ENCODE measurements at places on chromosomes 6 and 20.

DNA sequence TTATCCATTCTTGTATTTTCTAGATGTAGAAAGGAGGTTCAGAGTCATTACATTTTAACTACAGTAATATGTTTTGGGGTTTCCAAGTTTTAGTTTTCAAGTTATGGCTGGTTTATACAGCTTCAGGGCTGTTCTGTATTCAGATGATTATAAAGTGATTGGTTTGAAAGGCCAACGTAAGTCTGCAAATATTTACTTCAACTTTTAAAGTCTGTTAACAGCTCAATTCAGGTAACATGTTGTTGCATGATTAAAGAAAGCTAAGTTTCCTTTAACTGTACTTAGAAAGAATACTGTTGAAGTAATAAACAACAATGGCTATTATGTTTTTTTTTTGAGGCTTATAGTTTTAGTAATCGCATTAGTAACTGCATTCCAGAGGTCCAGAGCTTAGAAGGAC is 22.8 kb upstream of the GCLC start:
- no peak for DNase-seq

DNA sequence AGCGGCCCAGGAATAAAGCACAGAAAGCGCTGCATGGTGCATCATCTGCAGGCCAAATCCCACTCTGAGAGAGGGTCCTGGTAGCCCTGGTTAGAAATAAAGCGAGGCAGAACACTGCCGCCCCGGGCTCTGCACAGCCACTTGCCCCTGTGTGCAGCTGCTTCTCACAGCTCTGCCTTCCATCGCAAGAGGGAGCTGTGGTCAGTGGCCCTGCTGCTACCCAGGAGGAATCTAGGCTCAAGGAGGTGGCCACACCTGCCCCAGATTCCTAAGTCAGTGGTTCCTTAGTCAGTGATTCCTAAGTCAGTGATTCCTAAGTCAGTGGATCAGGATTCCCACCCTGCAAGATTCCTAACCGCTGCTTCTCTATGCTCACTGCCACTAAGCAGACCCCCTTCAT is 8.8 kb downstream of the CDH4 start:
- no peak for DNase-seq

DNA sequence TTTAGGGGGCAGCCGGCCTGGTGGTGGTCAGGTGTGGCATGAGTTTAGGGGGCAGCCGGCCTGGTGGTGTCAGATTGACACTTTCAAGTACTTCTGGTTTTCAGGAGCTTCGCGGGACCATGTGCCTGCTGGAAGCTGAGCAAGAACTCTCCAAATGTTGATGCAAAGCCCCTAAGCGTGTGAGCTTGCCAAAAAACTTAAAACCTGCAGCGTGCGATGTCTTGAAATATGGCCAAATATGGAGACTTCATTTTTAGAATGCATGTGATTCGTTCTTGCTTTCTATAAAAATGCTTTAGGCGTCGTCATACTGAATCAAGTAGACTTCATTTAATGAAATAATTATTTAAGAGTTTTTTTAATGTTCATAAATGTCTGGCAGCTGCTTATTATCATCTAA is 149.4 kb downstream of the SMOC2 start:
- no peak for DNase-seq

- no peak for DNase-seq
Measured at GRCh38 chr6:61755739-61756138, 530.3 kb downstream of the KHDRBS2 start.

GRCh38 chr20:46044896-46045295 is 15.9 kb downstream of the SLC12A5 start:
- DNase-seq, result no peak

- no peak for DNase-seq
Measured at GRCh38 chr6:168597471-168597875, 156.5 kb downstream of the SMOC2 start.

GRCh38 chr20:38997622-38998021 is 35.5 kb downstream of the DHX35 start:
- DNase-seq, result no peak

- no peak for DNase-seq
Measured at GRCh38 chr20:25294459-25295385, 46.8 kb downstream of the PYGB start.

DNA sequence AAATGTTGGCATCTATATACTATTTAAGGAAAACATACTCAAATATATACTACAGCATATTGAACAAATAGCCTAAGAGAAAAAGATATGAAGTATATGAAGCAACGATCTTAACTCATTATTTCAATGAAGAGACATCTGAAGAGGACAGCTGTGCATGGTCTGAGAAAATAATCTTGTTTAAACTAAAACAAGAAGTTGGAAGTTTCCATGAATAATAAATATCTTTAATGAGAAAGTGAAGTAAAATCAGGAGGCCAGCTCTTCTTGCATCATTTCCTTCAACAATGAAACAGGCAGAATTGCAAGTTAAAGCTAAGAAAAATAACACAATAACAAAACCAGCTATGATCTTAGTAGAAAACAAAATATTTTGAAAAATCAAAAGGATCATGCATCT is 1265.4 kb upstream of the MAP3K7 start:
- DNase-seq, result no peak

DNA sequence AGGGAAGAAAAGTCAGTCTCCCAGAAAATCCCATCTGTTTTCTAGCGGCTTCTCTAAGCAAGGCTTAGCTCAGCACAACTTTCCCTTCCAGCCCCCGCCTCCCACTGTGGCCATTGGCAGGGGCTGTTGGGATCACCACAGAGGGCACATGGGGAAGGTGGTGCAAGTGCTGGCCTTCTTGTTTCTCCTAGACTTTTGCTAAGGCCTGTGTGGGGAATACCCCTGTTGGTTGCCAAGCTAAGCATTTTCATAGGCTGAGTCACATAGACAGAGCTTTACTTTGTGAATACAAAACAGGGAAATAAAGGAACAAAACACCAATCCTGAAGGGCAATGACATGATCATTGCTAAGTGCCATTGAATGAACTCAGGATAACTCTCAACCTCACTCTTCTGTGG is 32.4 kb upstream of the TIAM2 start:
- DNase-seq, result peak; percentile 90

- DNase-seq, result no peak
Measured at GRCh38 chr6:57423468-57423867, 106.0 kb downstream of the PRIM2 start.

DNA sequence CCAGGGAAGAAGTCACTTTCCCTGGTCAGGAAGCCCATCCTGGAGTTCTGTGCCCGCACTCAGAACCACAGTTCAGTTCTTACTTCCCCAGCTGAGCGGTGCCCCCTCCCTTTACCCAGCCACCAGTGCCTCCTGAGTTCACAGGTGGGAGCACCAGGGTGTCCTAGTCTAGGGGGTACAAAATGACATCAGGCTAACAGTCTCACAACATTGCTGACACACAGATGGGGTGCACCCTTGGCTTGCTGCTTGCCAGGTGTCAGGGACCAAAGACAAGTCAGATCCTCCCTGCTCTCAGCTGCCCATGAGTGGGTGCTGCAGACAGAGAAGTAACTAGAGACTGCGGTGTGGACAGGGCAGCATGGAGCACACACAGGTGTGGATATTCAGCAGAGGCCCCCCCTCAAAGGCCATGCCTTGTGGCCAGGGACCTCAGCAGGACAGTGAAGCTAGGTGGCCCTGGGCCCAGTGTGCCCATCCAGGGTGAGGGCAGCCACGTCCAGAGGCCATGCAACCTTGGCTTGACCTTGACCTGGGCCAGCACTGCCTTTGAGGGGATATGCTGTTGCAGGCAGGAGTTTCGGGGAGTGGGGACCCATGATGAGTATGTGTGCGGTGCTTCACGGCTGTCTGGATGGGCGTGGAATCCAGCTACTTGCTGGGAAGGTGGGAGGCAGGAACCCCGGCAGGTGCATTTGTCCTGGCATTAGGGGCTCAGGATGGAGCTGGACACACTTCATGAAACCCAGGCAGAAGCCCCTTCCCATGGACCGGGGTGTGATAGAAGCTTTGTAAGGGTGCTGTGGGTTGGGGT is 110.4 kb upstream of the FRMD1 start:
- DNase-seq, result no peak

DNA sequence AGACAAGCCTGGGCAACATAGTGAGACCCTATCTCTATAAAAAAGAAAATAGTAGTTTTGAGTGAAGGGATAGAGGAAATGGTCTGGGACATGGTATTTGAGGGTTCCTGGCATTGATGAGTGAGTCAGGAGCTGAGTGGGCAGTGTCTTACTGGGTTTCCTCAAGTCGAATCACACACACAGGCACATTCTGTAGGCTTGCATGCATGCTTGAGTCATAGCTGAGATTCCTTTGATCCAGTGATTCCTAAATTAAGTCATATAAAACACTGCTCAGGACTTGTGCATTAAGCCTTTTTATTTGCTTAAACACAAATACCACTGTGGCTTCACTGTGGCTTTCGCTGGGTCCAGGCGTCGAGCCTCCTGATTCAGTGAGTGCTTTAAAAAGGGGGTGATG is 71.8 kb upstream of the TMEM181 start:
- DNase-seq, result peak; percentile 93

GRCh38 chr20:5354901-5355300 is 38.1 kb upstream of the PROKR2 start:
- DNase-seq, result no peak

DNA sequence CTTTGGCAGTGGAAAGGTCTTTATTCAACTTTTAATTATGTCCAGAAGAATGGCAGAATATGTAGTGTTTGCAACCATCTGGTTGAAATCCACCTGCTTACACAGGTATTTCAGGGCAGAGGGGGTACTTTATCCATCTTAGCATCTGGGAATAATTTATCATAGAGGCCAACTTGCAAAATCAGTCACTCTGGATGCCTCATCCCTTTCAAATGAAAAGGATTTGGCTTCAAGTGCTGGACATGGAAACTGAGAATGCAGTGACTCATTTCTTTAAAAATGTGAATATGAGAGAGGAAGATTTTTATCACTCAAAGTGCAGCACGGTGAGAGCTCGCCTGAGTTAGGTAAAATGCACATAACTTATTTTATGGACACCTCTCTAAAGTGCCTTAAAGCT is 758.3 kb downstream of the KIF16B start:
- DNase-seq, result peak; percentile 31

DNA sequence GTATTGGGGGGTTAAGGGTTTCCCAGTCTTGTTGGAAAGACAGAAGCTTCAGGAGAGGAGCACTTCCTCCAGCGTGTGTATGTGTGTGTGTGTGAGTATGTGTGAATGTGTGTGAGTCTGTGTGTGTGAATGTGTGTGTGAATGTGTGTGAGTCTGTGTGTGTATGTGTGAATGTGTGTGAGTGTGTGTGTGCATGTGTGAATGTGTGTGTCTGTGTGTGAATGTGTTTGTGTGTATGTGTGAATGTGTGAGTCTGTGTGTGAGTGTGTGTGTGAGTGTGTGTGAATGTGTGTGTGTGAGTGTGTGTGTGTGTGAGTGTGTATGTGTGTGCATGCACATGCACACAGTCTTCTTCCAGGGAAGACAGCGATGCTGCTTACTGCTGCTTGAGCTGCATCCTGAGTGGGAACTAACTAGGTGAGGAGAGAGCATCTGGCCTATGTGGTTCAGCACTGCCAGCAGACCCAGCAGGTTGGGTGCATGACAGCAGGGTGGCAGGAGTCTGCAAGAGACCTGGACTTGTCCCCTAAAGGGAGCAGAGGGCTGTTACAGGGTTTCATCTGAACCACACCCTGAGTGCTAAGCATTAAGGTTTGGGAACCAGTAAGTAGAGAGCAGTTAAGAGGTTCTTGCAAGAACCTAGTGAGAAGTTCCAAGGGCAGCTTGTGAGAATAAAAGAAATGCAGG is 22.7 kb upstream of the CCND3 start:
- no peak for DNase-seq

GRCh38 chr6:141413196-141413595 is 719.5 kb upstream of the GJE1 start:
- DNase-seq, result no peak

- DNase-seq, result no peak
Measured at GRCh38 chr20:25549172-25549773, 36.1 kb downstream of the NINL start.

DNA sequence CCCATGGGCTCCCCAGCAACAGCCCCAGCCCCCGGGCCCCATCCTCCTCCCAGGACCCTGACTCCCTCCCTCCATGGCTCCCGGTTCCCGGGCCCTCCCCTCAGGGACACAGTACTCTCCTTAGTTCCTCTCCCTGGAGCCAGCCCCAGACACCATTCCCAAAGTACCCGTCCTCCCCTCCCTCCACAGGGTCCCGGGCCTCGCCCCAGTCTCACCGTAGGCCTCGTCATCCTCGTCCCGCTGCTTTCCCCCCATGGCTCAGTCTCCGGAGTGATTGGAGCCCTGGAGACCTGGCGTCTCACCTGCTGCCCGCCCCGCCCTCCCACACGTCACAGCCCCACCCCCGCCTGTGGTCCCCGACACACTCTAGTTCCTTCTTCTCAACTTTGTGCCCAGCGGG is at the start of gene SLC44A4:
SLC44A4 (minus strand) TSS at position 272 of the 400 bp plus-strand sequence; CDS start at position 255, 17 bp downstream.
- no peak for DNase-seq

GRCh38 chr6:57242505-57242904 is 20.4 kb upstream of the RAB23 start:
- DNase-seq, result peak; percentile 96

DNA sequence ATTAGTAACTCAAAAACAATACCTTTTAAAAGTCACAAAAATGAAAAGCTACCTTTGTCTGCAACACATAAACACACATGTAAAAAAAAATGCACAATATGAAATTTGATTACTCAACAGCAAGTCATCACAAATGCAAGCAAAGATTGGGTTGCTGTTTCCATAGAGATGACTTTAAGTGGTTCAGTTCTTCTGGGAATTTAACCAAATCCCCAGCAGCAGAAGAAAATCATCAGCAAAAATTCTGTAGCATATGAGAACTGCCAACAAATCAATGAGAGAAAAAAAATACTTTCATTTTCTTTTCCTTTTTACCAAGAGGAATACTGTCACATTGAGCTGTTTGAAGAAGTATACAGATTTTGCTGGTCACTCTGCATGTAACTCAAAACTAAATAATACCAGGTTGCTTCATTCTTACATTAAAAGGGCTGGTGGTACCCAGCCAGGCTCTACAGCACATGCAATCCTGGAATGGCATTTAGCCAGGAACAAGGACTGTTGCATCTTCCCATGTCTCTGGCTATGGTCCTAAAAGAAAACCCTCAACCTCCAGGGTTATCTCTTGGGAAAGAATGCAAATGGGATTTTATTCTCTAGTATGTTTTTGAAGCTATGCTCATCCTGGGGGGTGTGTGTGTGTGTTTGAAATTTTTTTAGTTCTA is 158.3 kb downstream of the OPRM1 start:
- DNase-seq, result peak; percentile 92

DNA sequence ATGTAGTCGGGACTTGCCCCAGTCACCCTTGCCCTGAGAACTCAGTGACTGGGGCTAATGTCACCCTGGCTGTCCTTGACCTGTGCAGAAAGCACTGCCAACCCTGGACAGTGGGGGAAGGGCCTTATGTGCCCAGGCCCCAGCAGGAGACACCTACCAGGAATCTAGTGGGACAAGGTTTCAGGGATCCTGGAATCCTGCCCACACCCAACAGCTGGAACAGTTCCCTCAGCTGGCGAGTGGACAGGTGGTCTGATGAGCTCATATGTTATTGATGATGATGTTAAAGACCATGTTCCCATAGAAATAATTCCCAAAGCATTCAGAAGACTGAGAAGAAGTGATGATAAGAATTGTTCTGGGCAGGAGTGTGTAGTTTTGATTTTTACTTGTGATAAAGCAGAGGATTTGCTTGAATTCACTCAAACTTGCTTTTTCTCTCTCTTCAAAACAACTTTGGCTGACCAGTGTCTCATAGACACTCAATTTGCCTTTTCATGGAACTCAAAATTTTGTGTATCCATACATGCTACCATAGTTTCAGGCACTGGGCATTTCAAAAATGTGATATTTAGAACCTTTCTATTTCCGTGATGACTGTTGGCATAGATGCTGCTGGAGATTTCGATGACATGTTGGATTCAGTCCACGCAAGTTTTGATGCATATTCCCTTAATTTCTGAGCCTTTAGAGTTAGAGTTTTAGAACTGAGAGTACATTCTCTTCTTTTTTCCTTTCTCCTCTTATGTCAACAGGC is 79.3 kb downstream of the SLC22A3 start:
- DNase-seq, result no peak
